Forelimb muscle (tissue), 1 donor: ENCODE measurements at places on chromosomes 2 and 18.

GRCh38 chr2:239465017-239466001 is 64.5 kb upstream of the HDAC4 start:
- peak; percentile 39 for DNase-seq

GRCh38 chr2:95046371-95047112 is 21.0 kb downstream of the MAL start:
- no peak for DNase-seq

DNA sequence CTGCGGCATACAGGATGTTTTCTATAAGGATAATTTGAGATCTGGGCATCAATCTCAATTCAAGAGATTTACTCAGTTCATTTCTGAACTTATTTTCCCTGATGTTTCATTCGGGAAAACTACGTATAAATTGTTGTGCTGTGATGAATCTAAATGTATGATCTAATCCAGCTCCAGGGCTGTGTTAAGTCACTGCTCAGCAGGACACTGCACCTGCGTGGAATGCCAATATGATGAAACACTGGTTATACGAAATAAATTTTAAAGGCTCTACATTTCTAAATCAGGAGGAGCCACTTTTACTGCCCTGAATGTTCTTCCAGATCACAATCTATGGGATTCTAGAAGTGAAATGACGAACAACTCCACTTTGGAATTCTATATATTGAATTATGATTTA is 259.0 kb downstream of the HNMT start:
- DNase-seq: no peak

- no peak for DNase-seq
Measured at GRCh38 chr2:12549641-12550040, 167.1 kb upstream of the TRIB2 start.
